ENCODE measurements at places on chromosomes 6 and 20.

GRCh38 chr6:2529211-2529719, 221.5 kb downstream of the MYLK4 start:
- DNase-seq, result no peak

DNA sequence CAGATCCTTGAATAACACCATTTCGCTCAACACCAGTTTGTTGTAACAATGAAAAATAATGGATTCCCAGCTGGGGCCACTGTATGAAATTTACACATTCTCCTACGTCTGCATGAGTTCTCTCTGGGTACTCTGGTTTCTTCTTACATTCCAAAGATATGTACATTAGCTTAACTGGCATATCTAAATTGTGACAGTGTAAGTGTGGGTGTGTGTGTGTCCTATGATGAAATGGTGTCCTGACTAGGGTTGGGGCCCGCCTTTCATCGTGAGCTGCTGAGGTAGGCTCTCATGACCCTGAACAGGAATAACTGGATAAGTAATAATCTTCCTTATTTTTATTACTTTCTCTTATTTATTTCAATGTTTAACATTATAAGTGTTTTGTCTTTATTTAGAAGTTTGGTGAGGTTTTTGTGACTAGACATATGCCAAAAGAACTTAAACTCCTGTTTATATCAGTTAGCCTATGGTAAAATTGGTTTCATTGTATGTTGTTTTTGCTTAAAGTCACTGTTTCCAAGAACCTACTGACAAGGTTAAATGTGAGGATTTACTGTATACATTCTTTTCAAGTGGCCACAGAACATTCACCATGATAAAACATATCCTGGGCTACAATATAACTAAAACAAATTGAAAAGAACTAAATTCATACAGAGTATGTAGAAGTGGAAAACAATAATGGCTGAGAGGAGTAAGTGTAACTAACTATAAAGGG, 42.4 kb downstream of the RBL1 start:
- DNase-seq, result no peak

GRCh38 chr20:25619514-25619913, 4.3 kb downstream of the NANP start:
- DNase-seq, result no peak

GRCh38 chr6:35569011-35569461, 56.3 kb upstream of the TULP1 start:
- DNase-seq, result peak; percentile 62

GRCh38 chr6:5046430-5046829, 38.7 kb upstream of the PPP1R3G start:
- DNase-seq, result no peak

DNA sequence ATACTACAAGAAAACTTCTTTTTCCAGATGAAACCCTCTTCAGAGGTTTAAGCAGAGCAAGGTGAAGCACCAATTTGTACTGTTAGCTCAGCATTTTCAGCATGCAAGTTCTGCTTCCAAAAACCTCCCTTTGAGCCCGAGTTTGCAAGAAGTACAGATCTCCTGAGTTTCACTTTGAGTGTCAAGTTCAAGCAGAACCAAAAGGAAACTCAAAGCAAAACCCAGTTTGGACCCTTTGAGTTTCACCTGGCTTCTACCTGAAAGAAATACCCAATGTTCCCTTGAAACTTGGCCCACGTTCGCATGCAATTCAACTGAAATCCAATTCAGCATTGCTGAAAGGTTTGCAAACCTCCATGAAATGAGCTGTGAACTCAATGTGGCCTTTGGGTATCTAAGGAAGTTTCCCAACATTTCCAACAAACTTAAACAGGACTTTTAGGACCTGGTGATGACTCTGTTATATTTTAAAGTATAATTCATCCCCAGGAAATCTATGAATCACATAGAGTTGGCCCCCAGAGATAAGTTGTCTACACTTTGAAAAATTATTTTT, 62.9 kb upstream of the HBS1L start:
- no peak for DNase-seq

DNA sequence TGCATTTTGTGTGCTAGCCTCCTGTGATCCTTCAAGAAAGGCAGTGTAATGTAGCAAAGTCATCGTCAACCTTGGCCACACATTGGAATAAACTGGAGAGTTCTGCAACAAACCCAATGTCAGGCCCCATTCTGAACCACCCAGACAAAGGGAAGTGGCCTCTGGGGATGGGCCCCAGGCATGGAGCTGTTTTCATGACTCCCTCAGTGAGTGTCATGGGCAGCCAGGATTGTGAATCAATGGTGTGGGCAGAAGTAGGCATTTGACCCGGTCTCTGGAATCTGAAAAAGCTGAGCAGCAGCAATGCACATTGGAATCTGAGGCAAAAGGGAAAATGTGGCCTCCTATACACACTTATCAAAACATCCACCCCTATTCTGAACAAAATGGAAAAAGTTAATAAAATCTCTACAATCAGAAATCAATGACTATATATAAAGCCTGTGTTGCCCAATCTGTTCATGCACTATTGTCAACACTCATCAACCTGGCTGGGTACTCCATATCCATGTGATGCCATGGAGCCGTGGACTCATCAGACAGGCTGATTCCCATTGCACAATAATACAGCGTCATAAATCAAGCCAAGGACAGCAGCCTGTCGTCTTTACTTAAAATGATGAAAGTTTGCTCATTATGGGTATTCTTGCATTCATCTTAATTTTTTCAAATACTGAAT, 134.9 kb upstream of the STMND1 start:
- DNase-seq, result no peak

- DNase-seq, result no peak
Measured at GRCh38 chr6:145603424-145603833, 131.9 kb downstream of the EPM2A start.

DNA sequence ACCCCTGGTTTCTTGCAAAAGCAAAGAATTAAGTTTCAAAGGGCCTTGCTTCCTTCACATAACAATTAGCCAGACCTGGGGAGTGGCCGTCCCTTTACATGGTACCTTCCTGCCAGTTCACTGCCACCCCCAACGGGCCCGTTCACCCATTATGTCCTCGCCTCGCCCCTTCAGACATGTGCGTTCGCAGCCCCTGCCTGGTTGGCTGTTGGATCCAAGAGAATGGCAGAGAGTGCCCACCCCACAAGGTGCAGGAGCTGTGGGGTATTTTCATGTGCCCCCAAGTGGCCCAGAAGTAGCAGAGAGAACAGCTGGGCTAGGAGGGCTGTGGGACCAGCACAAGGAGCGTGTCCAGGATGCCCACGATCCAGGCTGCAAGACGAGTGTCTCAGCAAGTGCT, 422.9 kb upstream of the SULF2 start:
- no peak for DNase-seq

- no peak for DNase-seq
Measured at GRCh38 chr6:130547723-130548122, 181.9 kb downstream of the TMEM200A start.

DNA sequence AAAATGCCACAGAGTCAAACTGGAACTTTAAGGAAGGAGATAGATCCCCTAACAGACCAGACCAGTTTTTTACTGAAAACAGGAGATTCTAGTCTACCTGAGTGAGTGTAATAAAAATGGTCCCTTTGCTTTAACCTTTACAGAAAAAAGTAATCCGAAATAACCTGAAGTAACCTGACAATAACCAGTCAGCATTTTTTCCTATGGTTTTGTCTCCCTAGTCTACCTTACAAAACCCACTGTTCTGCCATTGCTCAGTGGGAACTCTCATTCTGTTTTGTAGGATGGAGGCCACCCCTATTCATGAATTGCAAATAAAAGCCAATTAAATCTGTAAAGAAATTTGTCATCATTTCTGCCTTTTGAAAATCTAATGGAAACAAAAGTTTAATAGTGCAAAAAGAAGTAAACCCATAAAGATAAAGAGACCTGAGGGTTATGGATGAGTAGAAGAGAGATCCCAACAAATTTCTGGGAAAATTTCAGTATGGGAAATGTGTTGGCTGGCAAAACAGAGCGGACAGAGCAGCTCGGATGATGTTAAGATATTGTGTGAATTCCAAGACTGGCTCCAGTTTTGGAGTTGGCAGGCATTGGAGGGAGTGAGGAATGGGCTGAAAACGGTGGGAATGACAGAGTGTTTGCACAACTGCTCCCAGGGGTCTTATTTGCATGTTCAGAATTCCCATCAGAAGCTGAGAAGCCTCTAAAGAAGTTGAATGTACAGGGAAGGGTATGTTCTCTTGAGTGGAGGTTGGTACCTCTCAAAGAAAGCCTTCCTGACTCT, 104.7 kb upstream of the RALGAPA2 start:
- DNase-seq, result no peak

- no peak for DNase-seq
Measured at GRCh38 chr6:142345261-142345660, 43.5 kb downstream of the ADGRG6 start.

DNA sequence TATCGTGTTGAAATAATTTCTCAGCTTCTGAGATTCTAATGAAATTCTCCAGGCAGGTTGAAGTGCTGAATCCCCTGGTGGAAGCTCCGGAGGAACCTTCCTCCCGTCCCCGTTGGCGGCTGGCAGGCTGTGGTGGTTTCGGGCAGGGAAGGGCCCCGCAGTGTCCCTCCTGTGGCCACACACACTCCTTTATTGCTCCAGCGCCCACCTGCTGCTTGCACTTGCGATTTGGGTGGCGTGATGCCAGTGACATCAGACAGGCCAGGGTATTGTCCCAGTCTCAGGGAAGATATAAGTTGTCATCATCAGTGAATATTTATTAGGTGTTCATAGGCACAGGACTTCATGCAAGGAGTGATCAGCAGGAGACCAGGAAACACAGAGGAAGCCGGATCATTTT, 530.4 kb downstream of the QKI start:
- DNase-seq, result no peak

- no peak for DNase-seq
Measured at GRCh38 chr6:50824552-50824951, 5.9 kb downstream of the TFAP2B start.
